Hepatocyte (in vitro differentiated cells): ENCODE measurements at places on chromosomes 7 and 10. TPM values are rescaled to one million over a fixed set of nuclear protein-coding genes. Genes with fewer than 3 reads are reported as not detected.

GRCh38 chr7:23184709-23185359 lies 3.0 kb downstream of the NUP42 start:
- peak; percentile 56 for DNase-seq

GRCh38 chr10:88901206-88901983 lies 21.4 kb downstream of the STAMBPL1 start:
- DNase-seq: no peak

Gene SSC4D
- 6.9 and 9.7 TPM in 2 replicates for total RNA-seq

GRCh38 chr7:113796557-113796956 lies 122.3 kb downstream of the PPP1R3A start:
- no peak for DNase-seq

GRCh38 chr7:47404010-47404409 lies 177.9 kb downstream of the TNS3 start:
- no peak for DNase-seq

Gene PTF1A
- total RNA-seq: not detected in 2 replicates

- peak; percentile 65 for DNase-seq
Measured at GRCh38 chr7:46764100-46764936, 817.6 kb downstream of the TNS3 start.

DNA sequence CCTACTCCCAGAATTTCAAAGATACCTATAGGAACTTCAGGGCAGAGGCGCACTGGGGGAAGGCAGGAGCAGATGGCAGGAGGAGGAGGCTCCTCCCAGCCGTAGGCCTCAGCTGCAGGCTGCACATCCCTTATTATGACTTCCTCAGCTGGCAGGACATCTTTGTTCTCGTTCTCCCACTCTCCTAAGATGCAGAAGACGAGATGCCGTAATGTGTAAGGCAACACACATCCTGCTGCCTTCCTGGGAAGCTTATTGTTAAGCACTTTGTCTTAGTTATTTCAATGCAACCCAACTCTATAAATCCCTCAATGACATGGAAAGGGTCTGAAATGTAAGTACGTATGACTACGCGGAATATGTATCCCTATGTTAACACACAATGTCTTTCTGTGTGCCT lies 599.8 kb upstream of the MGMT start:
- DNase-seq: no peak

DNA sequence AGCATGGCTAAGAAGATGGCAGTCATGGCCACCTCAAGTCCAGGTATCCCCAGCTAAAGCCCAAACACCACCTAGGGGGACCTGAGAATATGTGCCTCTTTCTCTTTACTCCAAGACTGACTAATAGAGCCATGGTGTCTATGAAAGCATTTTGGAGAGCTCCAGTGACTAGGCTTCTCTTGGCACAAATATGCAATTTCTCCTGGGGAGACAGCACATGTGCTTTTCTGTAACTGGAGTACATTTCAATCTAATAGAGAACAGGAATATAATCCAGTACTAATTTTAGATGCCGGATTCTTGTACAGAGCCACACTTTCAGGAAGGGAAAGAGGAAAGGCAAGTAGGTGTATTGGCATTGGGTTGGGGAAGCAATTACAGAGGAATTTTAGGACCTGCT lies 260.1 kb downstream of the BMPER start:
- DNase-seq: no peak

GRCh38 chr7:104397442-104397841 lies 69.0 kb downstream of the LHFPL3 start:
- peak; percentile 7 for DNase-seq

- DNase-seq: no peak
Measured at GRCh38 chr7:134908289-134908688, 78.0 kb upstream of the AGBL3 start.

Gene TEX47
- total RNA-seq: not detected in 2 replicates

DNA sequence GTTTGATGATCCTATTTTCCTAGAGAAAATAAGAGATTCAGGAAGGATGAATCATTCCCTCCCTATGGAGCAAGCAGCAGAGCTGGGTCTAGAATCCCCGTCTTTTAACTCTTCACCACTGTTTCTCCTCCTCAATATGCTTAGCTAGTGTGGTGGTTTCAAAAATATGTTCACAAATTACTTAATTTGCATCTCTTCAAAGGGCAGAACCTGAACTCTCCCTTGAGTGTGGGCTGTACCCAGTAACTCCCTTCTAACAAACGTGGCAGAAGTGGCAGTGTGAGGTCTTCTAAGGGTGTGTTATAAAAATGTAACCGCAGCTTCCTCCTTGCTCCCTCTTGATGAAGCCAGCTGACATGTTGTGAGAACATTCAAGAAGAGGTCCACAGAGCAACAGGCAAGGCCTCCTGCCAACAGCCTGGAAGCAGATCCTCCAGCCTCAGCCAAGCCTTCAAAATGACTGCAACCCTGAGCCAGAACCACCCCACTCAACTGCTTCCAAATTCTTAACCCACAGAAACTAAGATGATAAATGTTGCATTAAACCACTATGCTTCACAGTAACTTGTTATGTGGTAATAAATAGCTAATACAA lies 36.6 kb downstream of the SRPK2 start:
- peak; percentile 39 for DNase-seq

GRCh38 chr7:36747280-36748016 lies 23.2 kb upstream of the AOAH start:
- DNase-seq: peak; percentile 51

DNA sequence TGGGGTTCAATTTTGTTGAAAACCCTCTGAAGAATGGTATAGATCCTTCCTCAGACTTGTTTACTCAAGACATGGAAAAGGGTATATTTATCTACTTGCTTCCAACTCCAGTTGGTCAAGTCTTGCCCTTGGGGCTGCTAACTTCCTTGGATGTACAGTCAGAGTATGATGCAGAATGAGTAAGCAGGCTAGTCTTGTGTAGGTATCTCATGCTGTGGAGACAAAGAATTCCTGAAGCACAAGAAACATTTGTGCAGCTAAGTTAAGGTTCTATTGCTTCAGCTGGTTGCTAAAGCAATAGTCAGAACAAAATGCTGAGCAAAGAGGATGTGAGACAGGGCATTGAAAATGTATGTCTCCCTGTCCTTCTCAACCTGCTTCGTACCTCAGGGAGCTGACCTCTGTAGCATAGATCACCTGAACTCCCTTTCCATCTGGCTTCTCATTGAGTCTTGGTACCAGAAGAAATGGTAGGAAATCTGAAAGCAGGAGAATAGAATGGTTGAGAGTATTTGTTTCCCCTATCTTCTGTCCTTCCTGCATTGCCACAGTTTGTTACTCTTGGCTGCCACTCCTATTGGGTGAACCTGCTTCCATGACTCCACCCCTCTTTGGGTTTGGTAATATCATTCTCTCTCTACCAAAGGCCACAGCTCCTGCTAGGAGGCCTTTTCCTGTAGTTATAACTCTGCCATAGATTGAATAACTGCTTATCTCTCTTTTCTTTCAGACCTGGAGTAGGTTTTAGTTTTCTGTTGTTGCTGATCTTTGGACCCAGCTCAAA lies 346.0 kb downstream of the PHF14 start:
- no peak for DNase-seq

DNA sequence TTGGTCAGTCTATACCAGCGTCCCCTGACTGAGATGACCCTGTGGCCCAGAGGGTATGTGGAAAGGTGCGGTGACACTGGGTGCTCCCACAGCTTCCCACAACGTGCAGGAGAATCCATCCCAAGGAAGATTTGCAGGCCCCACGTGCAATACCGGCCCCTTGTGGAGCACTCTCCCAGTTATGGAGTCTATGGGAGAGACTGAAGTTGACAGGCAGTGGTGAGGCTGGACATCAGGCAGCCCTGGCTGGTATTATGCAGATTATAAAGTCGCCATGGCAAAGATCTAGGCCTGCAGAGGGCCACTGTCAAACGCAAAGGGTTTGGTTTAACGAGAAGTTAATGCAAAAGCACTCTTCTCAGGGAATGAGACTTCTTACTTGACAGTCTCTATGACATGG lies 434.7 kb upstream of the C7orf33 start:
- DNase-seq: no peak

- no peak for DNase-seq
Measured at GRCh38 chr10:48492201-48492600, 112.7 kb downstream of the ARHGAP22 start.

Gene MMP21
- total RNA-seq: not detected in 2 replicates

- DNase-seq: no peak
Measured at GRCh38 chr10:133055470-133055869, 32.3 kb upstream of the ADGRA1 start.

GRCh38 chr7:25496476-25497368 lies 268.4 kb upstream of the NPVF start:
- DNase-seq: no peak

- DNase-seq: peak; percentile 11
Measured at GRCh38 chr10:7667262-7668141, 736 bp upstream of the ITIH5 start.

- peak; percentile 35 for DNase-seq
Measured at GRCh38 chr7:29291723-29292618, 97.4 kb downstream of the CHN2 start.

- peak; percentile 88 for DNase-seq
Measured at GRCh38 chr10:61662794-61663259, at the start of gene CABCOCO1. Gene CABCOCO1, plus strand, starts transcription at chr10:61662929. Its CDS starts 44 bp downstream, at chr10:61662973.

Gene GJC3
- total RNA-seq: not detected in 2 replicates

DNA sequence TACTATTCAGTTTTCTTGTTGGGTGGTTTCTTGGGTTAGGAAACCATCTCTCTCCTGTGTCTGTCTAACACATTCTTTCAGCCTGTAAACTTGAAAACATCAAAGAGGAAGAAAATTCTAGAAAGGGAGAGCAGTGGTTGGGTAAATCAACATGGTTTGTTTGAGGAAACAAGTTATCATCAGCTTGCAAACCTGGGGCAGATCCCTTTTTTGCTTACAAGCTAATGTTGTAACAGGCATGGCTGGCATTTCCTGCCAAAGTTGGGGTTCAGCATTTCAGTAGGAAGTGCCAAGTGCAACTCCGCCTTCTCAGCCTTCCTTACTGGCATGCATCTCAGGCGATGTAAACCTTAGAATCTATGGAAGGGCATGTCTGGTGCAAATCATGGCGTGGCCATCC lies 112.6 kb downstream of the EEPD1 start:
- DNase-seq: no peak
